Panc1 (cell line): ENCODE measurements at places on chromosomes 12 and 14.

DNA sequence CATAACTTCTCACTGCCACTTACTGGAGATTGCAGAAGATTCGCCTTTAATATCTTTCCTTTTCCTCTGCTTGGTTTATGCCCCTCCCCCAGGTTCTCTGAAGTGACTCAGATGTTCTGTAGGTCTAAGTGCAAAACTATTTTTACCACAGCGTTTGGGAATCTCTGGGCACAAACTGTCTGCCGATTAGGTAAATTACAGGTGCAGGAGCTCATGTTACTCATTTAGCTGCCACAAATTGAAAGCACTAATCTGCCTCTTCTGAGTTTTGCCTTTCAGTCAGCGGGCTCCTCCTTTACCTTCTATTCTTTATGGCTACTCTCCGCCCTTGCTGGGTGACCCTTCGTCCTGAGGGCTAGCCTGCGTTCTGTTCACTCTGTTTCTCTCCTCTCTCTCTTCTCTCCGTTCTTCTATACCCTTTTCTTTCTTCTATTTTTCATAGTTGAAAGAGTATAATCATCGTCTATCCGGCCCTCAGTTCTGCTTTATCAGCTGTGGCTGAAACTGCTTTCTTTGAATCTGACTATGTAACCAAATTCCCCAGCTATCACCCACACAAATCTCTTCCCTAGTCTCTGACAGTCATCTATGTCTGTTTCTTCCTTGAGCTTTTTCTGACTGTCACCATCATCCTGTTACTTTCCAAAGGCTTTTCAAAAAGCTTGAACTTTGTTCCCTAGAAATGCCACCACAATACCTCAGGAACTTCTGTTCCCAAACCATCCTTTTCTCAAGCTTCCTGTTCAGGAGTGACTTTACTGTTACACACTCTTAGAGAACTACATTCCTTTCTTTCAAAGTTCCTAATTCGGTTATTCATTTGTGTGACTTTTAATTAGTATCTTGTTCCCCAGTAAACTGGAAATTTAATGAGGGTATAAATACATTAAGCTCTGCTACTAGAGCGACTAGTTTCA is 4.3 kb upstream of the MYF6 start:
- DNase-seq: no peak

- no peak for DNase-seq
Observed at GRCh38 chr12:38025916-38026315, 290.7 kb upstream of the ALG10B start.

DNA sequence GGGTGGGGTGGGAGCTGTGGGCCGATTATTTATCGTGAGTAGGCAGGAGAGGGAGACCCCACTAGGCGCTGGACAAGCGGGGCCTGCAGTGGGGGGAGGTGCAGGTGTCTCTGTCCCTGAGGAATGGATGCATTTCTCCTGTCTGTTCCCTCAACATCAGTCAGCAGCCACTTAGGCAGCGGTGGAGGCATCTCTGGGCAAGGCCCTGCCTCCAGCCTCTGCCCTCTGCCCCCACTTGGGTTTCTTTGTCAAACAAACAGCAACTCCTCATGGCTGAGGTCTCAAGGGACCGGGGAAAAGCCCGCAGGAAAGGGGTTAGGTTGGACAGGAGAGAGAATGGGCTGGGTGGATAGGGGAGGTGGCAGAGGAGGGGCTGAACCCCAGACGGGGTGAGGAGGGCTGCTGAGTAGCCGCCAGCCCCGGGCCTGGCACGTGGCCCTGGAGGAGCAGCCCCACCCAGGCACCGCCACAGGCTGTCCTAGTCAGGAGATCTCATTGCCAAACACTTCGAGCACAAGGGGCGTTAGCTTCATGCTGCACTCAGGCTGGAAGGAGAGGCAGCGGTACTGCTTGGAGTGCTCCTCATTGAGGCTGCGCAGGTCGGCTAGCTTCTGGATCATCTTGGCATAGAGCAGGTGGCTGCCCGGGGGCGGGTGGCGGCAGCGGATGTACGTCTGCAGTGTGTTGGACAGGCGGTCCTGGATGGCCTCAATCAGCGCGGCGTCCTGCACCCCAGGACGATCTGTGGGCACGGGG is 24.7 kb upstream of the HDAC7 start:
- DNase-seq: no peak

DNA sequence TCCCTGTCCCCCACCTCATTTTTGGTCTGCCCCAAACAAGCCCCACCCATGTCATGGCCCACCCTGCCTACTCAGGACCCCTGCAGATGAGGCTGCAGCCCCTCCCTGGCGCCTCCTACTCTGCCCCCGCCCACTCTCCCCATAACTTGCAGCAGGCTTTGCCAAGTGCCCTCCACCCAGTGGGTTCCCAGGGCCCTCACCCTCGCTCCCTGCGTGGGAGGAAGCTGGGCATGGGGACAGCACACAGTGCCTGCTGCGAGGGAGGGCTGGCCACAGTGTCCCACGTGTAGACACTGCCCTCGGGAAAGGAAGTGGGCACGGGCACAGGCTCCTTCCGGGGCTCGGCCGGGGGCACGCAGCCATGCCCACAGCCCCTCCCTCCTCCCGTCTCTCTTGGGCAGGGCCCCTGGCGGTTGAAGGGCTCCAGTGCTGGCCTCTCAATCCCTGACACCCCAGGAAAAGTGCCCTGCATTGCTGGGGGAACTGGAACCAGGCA is 9.4 kb downstream of the AKT1 start:
- DNase-seq: no peak

DNA sequence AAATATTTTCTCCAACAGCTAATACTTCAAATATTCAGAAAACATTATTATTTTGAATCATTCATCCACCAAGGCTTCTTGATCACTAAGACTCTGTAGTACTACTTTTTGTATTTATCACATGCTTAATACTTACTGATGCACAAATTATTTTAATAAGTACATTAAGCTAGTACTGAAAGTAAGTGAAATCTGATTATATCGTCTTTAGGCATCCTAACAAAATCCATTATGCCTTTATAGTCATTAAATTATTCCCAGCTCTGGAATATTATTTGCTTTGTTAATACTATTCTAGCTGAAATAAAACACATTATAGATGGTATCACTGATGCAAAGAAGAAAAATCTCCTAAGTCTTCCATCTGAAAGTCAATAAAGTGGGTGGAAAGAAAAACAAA is 75.1 kb upstream of the TTC7B start:
- DNase-seq: no peak

GRCh38 chr12:5059358-5059757 is 15.7 kb downstream of the KCNA5 start:
- no peak for DNase-seq

DNA sequence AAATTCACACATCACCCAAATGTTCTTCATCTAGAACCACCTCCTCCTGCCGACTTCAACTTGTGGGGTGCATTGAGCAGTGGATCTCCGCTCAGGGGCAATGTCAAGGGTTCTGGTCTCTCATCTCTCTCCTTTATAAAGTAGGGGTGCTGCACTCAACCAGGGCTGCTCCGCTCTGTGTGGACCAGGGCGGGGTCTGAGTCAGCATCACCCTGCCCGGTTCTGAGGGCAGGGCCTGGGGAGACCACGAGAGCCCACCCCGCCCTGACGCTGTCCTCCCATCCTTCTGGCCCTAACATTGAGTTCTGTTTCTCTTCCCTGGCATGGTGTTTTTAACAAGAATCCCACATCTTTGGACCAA is 311.6 kb upstream of the DIO3 start:
- no peak for DNase-seq

GRCh38 chr14:89484051-89484844 is 67.2 kb upstream of the FOXN3 start:
- DNase-seq: no peak

GRCh38 chr12:125038976-125039625 is 26.1 kb upstream of the AACS start:
- no peak for DNase-seq

DNA sequence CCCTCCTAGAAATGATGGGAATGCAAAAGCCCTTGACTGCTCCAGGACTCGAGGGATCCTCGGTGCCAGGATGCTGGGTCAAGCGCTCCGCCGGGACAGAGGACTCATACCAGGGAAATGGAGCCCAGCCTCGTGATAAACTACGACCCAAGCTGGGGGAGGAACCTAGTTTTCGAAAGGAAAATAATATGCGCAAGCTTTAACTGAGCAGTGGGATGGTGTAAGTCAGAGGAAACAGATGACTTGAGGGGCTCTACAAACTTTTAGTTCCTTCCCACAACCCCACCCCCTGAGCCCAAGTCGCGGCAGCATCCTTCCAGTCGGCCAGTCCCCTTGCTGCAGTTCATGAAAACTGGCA is 654 bp upstream of the SUPT16H start:
- DNase-seq: no peak

GRCh38 chr14:95015046-95015445 is 142.3 kb downstream of the DICER1 start:
- DNase-seq: no peak

- DNase-seq: no peak
Observed at GRCh38 chr12:18496156-18496555, 234.8 kb downstream of the PIK3C2G start.

GRCh38 chr12:108947097-108947496 is 67.2 kb downstream of the DAO start:
- no peak for DNase-seq

- no peak for DNase-seq
Observed at GRCh38 chr14:37329189-37330001, 131.7 kb downstream of the MIPOL1 start.

DNA sequence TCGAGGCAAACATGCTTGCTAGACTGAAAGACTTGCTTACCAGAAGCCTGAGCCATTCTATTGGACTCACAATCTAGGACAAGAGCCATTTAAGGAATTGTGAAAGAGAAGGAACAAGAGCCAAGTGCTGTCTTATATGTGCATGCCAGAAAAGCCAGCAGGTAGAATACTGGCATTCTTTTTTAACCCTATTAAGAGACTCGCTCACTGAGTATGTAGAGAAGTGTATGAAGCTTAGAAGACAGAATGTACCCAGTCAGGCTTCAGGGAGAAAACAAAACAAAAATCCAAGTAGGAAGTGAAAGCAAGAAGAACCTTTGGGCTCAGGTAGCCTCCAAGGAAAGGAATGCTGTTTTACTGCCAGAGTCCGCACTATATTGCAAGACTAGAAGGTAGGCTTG is 65.9 kb downstream of the DCAF5 start:
- no peak for DNase-seq

DNA sequence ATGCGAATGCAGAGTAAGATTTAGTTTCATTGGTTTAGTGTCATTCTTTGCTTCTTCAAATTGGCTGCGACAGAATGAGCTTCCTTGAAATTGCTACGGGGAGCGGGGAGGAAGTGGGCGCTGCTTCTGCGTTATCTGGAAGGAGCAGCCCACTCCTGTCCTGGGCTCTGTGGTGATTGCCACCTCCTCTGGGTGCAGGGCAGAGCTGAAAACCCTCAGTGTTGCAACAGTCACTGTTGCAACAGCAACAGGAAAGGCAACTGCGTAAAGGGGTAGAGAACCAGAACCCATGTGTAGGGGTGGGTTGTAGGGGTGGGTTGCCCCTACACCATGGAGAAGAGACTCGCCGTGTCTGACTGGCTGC is 57.7 kb downstream of the MAX start:
- DNase-seq: no peak

- no peak for DNase-seq
Observed at GRCh38 chr12:26744697-26745440, 88.1 kb downstream of the ITPR2 start.

DNA sequence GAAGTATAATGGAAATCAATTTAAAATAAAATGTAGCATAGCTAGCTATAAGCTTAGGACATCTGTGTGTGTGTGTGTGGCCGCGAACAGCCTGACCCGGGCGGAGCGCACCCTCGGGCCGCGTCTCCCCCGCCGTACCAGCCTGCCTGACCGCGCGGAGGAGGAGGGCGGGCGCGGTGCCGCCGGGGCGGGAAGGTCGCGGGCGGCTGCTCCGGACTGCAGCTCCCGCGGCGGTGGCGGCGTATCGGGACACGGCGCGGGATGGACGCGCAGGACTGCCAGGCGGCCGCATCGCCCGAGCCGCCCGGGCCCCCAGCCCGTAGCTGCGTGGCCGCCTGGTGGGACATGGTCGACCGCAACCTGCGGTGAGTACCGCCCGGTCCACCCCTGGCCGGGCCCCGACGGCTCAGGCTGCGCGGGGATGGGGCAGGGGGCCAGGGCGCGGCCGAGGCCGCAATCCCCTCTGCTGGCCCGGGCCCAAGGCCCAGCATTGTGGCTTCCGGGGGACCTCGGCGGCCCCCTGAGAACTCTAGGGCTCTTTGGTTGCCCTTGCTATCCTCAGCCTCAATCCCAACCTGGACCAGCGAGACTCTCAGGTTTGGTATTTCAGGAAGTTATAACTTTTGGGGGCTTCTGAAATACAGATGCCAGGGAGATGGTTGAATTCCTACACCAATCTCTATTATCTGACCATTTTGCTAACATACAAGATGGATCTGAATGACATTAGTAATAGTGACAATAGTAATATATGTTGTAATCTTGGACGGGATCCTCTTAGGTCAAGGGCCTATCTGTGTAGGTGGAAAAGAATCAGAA is at the start of gene ABHD12B:
Gene ABHD12B (plus strand): TSS at position 140 of the 819 bp plus-strand sequence. CDS start 122 bp downstream, at position 262.
- no peak for DNase-seq

- no peak for DNase-seq
Observed at GRCh38 chr12:14400599-14400998, 35.1 kb downstream of the ATF7IP start.

DNA sequence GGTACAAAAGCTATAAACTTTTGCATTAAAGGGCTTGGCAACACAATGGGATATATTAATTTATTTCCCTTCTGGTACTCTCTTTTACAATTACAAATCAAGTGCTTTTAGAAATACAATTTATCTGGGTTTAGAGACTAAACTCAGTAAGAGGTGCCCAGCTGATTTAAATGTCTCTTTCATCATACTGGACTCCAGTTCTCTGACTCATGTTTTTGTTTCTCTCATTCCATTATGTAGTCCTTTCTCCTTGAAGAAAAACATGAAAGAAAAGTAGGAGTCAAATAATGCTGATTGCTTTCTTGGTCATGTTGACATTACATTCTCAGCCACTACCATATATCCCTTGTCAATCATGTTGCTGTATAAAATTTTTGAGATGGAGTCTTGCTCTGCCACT is 36.3 kb upstream of the CFL2 start:
- DNase-seq: no peak

- DNase-seq: no peak
Observed at GRCh38 chr14:26008290-26008689, 589.5 kb downstream of the NOVA1 start.

DNA sequence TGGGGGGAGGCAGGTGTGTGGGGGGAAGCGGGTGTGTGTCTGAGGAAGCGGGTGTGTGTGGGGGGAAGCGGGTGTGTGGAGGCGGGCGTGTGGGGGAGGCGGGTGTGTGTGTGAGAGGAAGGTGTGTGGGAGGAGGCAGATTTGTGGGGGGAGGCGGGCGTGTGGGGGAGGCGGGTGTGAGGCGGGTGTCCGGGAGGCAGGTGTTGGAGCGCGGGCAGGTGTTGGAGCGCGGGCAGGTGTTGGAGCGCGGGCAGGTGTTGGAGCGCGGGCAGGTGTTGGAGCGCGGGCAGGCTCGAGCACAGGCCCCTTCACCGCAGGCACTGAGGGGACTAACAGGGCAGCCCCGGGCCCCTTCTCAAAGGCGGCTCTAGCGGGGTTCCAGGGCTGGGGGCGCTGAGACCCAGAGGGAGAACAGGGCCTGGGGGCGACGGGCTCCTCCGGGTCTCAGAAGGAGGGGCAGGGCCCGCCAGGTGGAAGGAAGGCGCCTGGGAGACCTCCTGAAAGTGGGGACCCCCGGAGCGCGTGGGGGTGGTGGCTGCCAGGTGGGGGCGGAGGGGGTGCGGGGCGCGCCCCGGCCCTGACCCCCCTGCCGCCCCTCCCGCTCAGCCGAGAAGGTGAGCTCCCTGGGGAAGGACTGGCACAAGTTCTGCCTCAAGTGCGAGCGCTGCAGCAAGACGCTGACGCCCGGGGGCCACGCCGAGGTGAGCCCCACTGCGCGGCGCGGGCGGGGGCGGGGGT is 3.2 kb downstream of the CRIP2 start:
- no peak for DNase-seq

GRCh38 chr12:77354766-77355362 is 289.5 kb upstream of the E2F7 start:
- no peak for DNase-seq
